ENCODE measurements at places on chromosomes 1 and 21.
A peak's percentile ranks its signal among the peaks of the same experiment; 100 is the strongest.

DNA sequence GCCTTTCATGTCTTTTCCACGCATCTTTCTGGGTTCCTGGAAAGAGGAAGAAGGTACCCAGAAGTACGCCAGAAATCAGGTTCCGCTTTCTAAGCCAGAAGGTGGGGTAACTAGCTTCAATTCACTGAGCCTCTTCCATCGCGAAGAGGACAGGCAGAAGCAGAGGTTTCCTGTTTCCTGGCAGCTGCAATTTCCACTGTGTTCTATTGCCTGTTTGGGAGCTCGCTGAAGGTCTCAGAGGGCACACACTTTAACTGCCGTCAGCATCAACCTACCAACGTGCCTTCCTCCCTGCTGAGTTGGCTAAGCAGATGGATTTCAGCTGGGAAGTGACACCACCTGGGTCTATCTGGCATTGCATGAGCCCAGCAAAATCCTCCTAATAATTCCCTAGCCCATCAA lies 10.0 kb downstream of the NCF2 start:
- DNase-seq, result peak; percentile 76

DNA sequence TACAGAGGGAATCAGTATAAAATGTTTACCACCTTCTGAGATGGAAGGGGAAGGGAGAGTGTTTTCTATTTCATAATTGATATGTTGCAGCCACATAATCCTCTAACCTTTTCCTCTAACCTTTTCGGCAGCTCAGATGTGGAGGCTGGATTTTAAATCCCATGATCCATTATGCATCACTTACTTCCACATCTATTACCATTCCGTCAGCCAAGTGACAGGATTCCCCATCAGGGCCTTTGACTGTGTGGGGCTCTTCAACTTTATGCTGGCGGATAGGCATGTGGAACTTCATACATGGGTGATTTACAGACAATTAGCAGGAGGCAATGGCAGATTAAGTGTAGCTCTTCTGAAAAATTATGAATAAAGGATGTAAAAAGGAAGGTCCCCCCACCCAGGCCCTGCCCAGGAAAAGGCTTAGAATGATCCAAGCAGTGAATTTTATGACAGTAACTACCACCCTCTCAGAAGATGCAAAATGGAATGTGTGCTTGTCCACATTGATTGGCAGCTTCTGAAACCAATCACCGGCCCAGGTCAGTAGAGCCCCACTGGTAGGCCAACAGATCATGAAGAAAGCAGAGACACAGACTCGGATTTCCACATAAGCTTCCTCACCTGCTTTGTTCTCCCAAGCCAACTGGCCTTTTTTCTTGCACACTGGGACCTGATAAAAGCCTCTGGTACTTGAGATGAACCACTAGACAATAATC lies 147.0 kb downstream of the ST6GALNAC5 start:
- no peak for DNase-seq

GRCh38 chr1:168320800-168321450 lies 40.2 kb downstream of the TBX19 start:
- no peak for DNase-seq

GRCh38 chr1:26585471-26585870 lies 55.9 kb downstream of the RPS6KA1 start:
- DNase-seq, result no peak

Data from Jurkat, Clone E6-1 (cell line).